ENCODE measurements at places on chromosomes 5 and 9. TPM values are rescaled to one million over a fixed set of nuclear protein-coding genes. Genes with fewer than 3 reads are reported as not detected.

- no peak for DNase-seq
These were observed 2.2 kb downstream of the C8G start for GRCh38 chr9:136947028-136947891.

PCDHB8 gene
- total RNA-seq: 3.9 TPM

GRCh38 chr9:68904454-68904853 is 109.5 kb downstream of the PRKACG start:
- DNase-seq: no peak

DNA sequence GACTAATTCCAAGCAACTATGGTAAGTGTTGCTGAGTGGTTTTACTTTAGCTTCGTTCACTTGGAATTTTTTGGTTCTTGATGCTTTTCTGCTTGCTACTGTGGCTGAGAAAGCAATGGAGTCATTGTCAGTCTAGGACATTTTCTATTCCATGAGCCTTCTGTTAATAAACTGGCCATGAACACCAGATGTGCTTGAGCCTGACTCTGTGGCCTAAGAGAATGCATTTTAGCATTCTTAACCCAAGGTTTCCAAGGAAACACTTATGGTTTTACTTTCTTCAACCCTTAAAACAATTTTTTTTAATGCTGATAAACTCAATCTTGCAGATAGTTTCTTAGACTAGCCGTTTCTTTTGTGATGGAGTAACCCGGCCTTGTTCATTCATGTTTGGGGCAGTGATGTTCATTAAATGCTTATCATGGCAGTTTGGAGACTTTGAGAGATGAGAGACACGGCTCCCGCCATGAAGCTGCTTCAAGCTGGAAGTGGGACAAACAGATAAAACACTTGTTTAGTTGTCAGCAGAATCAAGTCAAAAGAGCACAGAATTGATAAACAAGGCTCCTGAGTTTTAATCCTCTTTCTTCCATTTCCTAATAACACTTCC is 42.4 kb downstream of the OSTF1 start:
- DNase-seq: no peak

SPZ1 gene
- not detected for total RNA-seq

All from type B pancreatic cell (in vitro differentiated cells).